Fibroblast of skin of right biceps (primary cell): ENCODE measurements at places on chromosomes 7 and 10.

DNA sequence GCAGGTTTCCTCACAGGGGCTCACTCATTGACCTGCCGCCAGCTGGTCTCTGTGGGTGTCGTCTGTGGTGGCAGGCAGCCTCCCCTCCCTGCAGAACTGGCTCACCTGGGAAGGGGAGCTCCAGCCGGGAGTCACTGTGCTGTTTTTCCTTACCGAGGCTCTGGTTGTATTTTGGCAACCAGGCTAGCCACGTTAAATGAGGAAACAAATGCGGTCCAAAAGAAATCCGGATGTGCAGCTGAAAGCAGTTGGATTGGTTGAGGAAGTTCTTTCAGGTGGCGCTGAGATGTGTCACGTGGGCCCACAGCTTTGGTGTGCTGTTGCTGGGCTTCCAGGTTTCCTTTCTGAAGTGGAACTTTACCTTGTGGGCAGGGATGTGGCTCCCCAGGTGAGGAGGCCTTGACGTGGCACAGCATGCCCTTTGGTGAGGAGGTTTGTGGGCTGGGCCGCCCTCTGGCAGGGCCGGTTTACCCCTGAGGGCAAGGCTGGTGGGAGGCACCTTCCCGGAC lies 14.2 kb downstream of the MTURN start:
- DNase-seq: no peak

DNA sequence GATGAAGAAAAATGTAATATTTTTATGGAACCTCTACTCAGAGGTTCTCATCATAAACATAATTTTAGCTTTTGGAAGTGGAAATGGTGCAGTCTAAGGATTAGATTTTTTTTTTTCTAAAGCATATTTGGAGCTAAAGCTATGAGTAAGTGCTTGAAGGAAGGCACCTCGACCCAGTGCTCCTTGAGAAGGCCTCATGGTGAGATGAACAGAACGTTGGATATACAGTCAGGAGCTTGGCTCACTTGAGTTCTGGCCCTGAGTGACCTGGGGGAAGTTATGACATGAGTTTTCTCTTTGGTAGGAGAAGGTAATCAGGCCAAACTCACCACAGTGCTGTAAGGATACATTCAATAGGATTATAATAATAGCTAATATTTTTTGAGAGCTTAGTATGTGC lies 163.3 kb downstream of the JCAD start:
- peak; percentile 20 for DNase-seq

DNA sequence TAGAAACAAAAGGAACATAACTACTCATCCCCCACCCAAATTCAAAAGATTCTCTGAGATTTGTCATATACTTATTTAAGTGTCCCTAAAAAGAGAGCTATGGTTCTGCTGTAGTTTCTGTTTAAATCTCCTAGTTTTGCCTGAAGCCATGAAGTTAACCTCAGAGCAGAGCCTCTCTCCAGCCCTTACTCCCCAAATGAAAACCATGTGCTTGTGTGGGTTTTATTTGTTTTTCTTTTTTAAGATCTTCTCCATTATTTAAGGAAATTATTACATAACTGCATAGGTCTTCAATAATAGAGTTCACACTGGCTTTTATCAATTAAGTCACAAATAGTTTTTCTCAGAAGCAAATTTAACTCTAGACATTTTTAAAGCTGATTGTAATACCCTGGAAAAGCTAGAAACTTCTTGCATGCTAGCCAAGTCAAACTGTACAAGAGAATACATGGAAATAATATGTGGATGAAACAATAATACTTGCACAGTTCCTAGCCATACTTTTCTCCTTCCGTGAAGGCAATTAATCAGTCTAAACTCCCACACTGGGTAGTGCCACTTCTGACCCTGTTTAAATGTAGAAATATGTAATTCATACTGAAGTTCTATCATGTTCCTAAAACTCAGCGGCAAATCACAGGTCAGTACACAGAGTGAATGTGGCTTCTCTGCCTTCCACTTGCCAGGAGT lies 579.7 kb downstream of the SUGCT start:
- DNase-seq: peak; percentile 22

GRCh38 chr10:98006266-98006665 lies 24.2 kb downstream of the CRTAC1 start:
- no peak for DNase-seq

GRCh38 chr7:43516581-43517342 lies 66.1 kb upstream of the STK17A start:
- peak; percentile 75 for DNase-seq

DNA sequence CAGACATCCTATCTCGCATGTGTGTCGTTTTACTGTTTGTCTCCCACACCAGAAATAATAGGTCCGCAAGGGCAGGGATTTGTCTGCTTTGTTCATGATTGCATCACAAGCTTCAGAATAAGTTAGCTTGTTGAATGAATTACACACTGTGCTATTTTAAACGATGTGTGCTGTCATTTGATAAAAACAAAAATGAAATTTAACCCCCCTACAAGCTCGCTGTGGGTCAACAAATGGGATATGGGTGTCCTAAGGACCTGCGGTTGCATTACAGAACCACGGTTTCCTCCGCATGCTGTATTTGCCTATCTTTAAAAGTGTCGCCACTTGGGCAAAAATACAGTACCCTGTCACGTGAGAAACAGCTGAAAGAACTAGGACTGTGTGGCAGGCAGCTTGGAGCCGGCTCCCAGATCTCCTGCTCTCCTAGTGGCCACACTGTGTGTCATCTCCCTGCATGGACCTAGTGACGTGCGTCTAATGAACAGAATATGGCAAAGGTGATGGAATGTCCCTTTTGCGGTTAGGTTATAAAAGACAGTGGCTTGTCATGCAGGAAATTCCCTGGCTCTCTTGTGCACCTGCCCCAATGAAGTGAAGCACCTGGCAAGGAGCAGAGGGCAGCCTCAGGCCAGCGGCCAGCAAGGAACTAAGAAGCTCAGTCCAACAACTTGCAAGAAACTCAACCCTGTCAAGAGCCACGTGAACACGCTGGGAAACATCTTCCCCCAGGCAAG lies 32.9 kb upstream of the CRYGN start:
- no peak for DNase-seq

DNA sequence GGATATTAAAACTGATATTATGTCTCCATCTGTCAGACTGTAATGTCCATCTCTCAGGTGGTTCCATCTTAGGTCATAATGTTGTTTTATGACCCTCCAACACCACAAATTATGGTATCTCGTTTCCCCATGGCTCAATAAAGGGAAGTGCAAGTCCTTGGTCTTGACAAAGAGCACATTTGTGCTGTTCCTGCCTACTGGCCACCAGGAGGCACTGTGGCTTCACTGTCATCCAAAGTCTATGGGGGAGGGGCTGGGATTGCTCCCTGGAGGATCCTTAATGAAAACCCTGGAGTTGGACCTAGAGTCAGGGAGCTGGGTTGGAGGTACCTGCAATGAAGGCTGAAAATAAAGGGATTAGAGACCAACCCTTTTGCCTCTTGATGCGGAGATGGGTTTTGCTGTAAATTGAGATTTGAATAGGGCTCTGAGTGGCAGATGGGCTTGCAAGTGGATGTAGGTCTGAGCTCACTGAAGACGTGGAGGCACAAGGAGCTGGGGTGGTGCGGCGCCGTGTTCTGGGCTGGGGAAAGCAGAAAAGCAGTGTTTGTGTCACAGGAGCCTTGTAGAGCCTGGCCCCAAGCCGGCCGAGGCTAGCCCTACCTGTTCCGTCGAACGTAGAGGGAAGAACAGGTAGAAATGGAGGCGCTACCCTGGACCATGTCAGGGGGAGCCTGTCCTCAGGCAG lies 180.5 kb upstream of the PRSS58 start:
- peak; percentile 54 for DNase-seq

- no peak for DNase-seq
Observed at GRCh38 chr7:115731796-115732471, 298.6 kb downstream of the TFEC start.

DNA sequence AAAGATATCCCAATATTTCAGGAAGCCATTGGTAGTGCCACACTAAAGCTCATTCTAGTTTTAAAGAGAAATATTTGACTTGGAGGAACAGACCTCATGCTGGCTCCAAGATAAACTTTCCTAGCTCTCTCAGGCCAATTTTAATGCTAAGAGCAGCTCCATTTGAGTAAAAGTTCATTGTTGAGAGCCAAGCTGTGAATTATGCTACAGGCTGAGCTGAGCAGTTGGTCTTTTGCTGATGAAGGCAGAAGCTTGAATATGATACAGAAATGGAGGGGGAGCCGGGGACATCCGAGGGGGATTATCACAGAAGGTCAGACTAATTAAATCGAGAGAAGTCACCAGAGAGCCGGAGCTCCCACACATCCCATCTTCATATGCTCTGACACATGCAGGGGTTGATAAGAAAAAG lies 175.7 kb upstream of the AUTS2 start:
- DNase-seq: no peak

- DNase-seq: peak; percentile 21
Observed at GRCh38 chr10:404991-405390, 269.7 kb downstream of the ZMYND11 start.

DNA sequence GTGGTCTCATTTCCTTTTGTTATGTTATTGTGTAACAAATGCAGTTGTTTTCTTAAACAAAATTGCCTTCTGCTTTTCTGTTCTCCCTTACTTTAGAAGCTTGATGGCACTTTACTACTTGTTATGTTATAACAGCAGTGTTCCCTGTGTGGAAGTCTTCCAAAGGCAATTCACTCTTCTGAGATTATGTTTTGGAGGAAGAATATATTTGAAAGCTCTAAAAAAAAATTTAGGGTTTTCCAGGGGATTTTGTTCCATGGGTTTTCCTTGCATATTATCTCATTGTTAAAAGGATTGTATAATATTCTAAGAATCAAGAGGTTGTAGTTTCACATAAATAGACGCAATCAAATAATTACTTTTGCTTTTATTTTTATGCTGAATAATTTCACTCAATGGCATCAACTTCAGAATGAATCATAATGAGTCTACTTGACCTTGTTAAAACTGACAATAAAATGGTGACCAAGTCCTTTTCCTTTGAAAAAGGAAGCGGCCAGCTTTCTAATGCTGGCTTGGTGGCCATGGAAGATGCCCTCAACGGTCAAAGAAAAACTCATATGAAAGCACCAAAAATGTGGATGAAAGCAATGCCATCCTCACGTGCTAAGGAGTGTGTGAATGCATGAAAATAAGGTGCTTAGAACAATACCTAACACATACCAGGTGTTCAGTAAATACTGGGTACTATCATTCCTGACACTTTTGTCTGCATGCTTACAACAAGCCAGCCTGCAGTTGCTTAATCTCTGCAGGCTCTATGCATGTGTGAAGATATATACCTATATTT lies 92.4 kb upstream of the KLF6 start:
- no peak for DNase-seq

DNA sequence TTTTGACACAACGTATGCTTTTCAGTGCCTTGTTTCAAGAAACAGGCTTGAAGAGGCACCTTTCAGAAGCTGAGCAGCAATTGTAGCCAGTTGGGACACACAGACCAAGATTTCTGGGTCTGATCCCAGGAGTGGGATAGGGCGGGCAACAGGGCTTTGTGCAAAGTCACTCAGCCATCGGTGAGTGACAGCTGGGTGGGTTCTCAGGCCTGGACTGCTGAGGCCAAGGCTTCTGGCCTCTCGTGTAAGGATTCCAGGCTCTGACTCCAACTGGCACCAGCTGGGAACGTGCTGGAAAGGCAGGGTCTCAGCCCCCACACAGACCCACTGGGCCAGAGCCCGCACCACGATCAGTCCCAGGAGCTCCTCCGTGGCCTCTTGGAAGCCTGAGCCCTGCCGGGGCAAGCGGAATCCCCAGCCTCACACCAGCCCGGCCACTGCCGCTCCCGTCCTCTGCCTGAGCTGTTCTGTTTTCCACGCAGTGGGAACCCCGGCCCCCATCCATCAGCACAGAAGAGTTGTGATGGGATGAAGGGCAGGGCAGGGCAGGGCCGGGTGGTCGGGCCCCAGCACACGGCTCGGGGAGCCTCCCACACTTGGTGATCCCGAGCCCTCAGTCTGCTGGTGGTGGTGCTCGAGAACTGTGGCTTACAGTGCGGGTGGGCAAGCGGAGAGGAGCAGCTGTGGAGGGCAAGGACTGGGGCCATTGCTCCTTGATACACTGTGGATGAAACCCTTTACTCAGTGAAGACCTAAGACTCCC lies 46.8 kb downstream of the VIPR2 start:
- DNase-seq: no peak

- DNase-seq: peak; percentile 18
Observed at GRCh38 chr7:103524042-103524907, 78.3 kb upstream of the SLC26A5 start.

DNA sequence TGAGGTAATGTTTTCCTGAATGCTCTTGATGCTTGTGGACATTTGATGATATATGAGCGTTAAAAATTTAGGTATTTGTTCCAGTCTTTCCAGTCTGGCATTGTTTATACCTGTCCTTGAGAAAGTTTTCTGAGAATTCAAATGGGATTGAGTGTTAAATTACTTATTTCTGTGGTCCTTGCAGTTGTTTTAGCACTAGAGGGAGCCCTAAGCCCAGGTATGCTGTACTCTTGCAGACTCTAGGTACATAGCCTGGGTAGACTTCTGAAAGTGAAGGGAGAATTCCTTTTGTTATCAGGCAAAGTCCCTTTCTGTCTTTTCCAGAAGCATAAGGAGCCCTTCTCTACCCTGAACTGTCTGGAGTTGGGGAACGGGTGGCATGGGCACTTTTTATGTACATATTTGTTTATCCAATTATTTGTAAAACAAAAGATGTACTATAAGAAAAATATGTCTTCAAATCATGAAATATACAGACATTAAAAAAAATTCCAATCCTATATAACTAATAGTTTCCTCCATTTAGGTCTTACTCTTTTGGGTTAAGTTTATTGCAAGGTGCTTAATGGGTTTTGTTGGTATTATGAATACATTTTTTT lies 262.1 kb downstream of the ATRNL1 start:
- DNase-seq: peak; percentile 62

GRCh38 chr7:77415476-77415822 lies 700 bp downstream of the GSAP start:
- no peak for DNase-seq

DNA sequence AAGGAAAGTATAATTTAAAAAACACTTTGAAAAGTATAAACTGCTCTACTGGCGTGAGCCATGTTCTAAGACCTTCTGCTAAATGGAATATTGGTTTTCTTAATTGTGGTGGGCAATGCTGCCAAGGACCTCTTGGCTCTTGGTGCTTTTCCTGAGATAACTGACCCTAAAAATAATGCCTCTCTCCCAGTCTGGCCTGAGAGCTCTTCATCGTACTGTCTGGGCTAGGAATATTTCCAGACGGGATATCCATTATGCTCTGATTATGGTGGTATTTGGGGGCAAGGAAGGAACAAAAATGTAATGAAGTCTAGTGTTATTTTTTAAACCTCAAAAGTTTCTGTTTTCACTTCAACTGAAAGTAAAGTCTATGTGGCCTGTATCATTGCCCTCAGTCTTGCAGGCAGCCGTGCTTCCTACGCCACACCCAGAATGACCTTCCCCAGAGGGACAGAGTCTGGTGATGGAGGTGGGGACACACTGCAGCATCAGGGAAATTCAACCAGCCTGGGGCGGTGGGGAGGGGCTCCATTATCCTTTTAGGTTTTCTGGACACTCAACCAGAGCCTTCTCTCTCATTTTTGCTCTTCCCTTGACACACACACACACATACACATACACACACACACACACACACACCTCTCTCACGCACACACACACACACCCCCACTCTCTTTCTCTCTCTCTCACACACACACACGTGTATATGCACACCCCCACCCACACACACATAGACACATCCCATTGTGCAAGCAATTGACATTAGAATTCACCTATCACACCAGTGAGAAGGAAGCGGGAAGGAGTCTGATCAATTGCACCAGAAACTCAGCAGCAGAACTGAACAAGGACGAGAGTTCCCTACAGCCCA lies 99.6 kb downstream of the LRRC18 start:
- DNase-seq: no peak
